ENCODE measurements at places on chromosomes 13 and 19. TPM values are rescaled to one million over a fixed set of nuclear protein-coding genes. Genes with fewer than 3 reads are reported as not detected.

TMEM147 gene
- 164 TPM for total RNA-seq

ATP1A3 gene
- total RNA-seq = 33.1 TPM

YJEFN3 gene
- 0.85 TPM for total RNA-seq

OR7A17 gene
- not detected for total RNA-seq

CDX2 gene
- total RNA-seq = not detected

TMEM272 gene
- total RNA-seq = 0.35 TPM

DNA sequence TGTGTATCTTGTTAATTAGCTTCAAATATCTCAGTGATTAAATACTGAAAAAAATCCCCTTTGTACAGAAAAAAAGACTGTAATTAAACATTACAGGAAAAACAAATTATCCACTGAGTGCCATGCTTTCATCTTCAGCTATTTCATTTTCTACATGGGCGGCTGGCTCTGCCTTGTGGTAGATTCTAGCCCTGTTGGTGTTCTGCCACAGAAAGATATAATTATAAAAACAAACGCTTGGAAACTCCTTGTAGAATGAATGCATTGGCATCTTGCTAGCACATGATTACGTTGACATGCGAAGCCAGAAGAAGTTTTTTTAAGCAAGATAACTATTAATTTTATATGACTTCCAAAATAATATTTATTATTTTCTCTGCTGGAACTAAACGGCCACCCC lies 496.8 kb downstream of the MYO16 start:
- no peak for DNase-seq

DNA sequence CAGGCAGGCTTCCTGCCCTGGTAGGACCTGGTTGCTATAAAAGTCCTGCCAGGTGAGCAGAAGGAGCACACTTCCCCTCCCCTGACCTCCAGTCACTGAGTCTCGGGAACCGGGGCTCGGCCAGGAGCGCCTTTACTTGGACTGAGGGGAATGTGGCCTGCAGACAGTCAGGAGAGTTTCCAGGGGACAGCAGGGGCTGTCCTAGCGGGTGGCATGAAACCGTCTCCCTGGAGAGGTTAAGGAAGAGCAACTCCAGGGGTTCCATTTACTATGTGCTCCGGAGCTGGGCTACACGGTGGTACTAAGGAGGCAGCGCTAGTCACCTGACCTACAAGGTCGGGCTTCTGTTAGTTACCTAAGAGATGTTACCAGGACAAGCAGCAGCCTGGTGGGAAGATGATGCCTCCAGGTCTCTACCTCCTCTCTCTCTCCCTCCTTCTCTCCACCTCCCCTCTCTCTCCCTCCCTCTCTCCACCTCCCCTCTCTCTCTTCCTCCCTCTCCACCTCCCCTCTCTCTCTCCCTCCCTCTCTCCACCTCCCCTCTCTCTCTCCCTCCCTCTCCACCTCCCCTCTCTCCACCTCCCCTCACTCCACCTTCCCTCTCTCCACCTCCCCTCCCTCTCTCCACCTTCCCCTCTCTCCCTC lies 4.1 kb upstream of the CNOT3 start:
- peak; percentile 56 for DNase-seq

- no peak for DNase-seq
These were observed 197.1 kb upstream of the IRS2 start for GRCh38 chr13:109983447-109983846.

- DNase-seq = no peak
These were observed 5.1 kb upstream of the TGFBR3L start for GRCh38 chr19:7909471-7910067.

Data from GM23338 (cell line).